ENCODE measurements at places on chromosomes 12 and 14. TPM values are rescaled to one million over a fixed set of nuclear protein-coding genes. Genes with fewer than 3 reads are reported as not detected.

Gene SOAT2
- 0.18 TPM for total RNA-seq

Gene TMEM19
- 33.3 TPM for total RNA-seq

Gene TEX22
- total RNA-seq, result 0.19 TPM

Gene RPS26
- total RNA-seq, result 716 TPM

Gene ARHGAP9
- total RNA-seq, result 0.36 TPM

Gene VCPKMT
- total RNA-seq, result 8.4 TPM

Gene PTPRQ
- total RNA-seq, result 0.03 TPM
